ENCODE measurements at places on chromosomes 5 and 9.

DNA sequence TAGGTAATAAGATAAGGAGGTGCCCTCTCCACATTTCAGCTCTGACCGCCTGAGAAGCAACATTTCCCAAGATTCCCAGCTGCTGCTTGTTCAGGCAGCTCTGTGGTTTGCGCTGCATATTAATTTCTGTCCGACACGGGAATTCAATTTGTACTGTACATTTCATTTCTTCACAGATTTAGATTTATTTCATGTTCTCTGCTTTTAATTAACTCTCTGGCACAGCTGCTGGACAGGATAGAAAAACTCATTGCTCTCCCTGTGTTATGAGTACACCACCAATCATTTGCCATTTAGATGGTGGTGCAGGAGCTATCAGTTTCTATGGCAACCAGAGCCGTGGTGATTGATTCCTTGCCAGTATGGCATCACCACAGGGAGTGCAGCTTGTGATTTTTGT is 558.5 kb downstream of the DMRTA1 start:
- DNase-seq, result no peak

- no peak for DNase-seq
Observed at GRCh38 chr5:65651144-65651543, 26.3 kb downstream of the SHLD3 start.

- no peak for DNase-seq
Observed at GRCh38 chr5:132334812-132335211, 34.7 kb upstream of the SLC22A5 start.

GRCh38 chr5:20224046-20224445 is 236.0 kb upstream of the CDH18 start:
- DNase-seq, result no peak

DNA sequence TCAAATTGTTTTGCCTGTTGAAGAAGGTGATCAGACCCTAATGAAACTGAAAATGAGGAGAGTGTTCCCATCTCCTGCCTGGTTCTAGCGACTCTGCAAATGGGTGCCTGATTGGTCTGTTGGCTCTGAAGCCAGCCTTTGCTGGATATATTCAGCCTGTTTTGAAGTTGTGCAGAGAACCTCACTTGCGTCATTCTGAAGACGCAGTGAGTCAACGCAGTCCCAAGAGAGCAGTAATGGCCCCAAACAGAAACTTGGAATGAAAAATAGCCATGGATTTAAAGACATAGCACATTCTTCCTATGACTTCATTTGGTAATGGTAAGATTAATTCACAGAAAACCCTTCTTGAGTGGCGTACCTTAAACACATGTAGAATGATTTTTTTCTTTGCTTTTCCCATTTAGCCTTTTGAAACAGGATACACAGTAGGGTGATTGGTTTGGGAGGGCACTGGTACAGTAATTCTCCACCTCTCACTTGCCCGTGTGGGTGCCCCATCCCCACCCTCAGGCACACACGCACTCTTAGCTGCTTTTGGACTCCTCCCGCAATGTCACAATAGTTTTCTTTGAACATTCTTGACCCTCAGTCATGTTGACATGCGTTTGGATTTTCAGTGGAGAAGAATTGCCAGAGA is 54.1 kb upstream of the ABL1 start:
- DNase-seq, result no peak

- no peak for DNase-seq
Observed at GRCh38 chr9:99135456-99135855, 30.5 kb downstream of the TGFBR1 start.

GRCh38 chr5:136726506-136726905 is 361.2 kb upstream of the TRPC7 start:
- DNase-seq, result no peak

DNA sequence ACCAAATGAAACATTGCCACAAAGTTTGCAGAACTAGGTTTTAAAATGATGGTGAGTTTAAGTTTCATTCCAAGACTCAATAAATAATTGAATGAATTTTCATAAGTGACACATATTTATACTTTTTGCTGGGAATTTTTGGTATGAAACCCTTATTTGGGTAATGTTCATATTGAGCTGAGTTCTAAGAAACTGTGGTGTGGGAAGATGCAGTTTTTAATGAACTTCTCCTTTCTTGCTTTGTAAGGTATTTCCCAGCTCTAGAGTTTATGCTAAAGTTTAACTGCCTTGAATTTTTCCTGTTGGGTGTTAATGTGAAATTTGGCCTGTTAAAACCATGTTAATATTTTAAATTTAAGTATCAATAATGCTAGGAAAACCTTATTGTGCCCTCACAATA is 15.1 kb downstream of the RABGAP1 start:
- DNase-seq, result no peak

DNA sequence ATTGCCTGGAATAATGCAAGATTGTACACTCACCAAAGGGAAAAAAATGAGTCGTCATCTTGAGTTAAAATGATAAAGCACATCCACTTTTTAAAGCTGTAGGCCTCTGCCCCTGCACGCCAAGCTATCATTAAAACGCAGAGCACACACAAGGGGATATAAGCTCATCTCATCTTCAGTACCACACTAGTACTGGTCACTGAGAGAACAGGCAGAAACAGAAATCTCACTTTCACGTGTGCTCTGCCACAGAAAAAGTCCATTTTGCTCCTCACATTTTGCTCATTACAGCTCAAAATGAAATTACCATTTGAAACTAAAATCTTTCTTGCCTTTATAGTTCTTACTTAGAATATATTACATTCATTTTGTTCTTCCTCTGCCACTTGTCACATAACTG is 99.2 kb upstream of the SLC30A5 start:
- no peak for DNase-seq

- no peak for DNase-seq
Observed at GRCh38 chr9:116860509-116861120, 173.5 kb downstream of the TRIM32 start.

- no peak for DNase-seq
Observed at GRCh38 chr9:33139421-33140228, 27.5 kb downstream of the B4GALT1 start.

GRCh38 chr5:11157132-11157531 is 396.1 kb upstream of the DAP start:
- DNase-seq, result no peak

DNA sequence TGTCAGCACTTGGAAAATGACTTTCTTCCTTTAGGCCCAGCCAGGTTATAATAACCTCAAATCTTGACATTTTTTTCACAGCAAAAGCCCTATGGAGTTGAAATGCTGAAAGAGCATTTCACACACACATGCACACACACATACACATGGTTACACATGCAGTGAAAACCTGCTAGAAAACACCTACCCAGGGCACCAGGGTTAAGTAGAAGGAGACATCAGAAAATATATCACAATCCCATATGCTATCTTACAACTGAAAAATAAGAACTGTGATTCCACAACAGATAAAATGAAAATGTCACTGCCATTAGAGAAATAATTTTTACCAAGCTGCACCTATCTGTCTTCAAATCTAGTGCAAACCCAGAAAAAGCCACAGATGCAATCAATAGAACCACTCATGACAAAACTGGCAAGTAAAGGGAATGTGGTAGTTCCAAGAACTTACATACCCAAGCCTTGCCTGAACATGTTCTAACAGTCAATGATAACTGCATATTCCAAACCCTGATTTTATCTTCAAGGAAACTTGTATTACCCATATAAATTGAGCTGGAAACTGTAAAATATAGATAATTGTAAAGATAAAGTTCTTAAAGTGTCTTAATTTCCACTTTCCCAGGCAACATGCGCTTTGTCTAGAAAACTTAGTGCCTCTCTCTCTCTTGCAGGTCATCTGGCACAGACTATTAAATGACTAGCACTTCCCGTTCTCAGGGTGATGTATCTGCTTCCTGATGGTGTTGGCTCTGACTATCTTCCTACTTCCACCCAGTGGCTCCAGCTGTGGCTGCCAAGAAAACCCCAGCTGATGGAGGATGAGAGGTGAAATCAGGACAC is 250.2 kb upstream of the PTGER4 start:
- no peak for DNase-seq

GRCh38 chr5:155140646-155141045 is 127.1 kb downstream of the KIF4B start:
- DNase-seq, result no peak

- no peak for DNase-seq
Observed at GRCh38 chr5:162657076-162657475, 589.5 kb downstream of the GABRG2 start.

DNA sequence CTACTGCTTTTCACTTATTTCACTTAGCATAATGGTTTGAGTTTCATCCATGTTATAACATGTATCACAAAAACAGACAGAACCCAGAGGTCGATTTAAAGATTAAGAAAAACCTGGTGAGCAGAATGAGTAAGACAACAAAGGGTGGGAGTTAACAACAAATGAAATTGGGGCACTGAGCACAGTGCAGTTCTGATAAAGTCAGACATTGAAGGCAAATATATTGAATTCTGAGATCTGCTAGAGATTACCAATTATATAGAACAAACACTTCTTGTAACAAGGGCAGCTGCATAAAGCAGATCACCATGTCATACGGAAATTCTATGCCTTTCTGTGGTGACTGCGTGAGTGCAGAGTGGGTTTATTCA is 517.3 kb upstream of the RORB start:
- no peak for DNase-seq

- no peak for DNase-seq
Observed at GRCh38 chr5:159048298-159048697, 51.4 kb downstream of the EBF1 start.

DNA sequence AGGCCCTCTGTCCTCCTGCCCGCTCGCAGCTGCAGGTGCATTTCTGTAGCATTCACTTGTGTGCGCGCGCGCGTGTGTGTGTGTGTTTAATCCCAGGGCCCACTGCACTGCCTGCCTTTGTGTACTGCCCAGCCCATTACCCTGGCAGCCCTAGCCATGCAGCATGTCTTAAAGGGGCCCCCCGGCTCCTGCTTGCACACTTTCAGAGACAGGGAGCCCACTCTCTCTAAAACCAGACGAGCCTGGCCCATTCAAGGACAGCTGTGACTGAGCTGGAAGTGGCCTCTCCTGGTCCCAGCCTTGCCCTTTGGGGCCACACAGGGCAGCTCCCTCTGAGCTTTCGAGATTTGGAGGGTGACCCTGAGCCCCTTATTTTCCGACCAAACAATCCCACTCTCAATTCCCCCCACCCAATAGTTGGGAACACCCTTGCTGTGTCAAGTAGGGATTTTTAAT is 98.9 kb downstream of the DAB2IP start:
- no peak for DNase-seq

- DNase-seq, result no peak
Observed at GRCh38 chr5:133891390-133891789, 77.0 kb downstream of the C5orf15 start.

- DNase-seq, result no peak
Observed at GRCh38 chr5:15137414-15137813, 265.8 kb upstream of the ANKH start.

All from cortex of kidney (tissue), 1 donor.